Testis (tissue), 5 donors: ENCODE measurements at places on chromosomes 12 and 14.
A peak's percentile ranks its signal among the peaks of the same experiment; 100 is the strongest.

- H3K36me3 ChIP-seq, result no peaks in the 10 kb centered on the region
- no peak for DNase-seq
- H3K4me3 ChIP-seq, result no peak overlapping the region
- no peaks in the 10 kb centered on the region for H3K27me3 ChIP-seq
- peaks cover 10% of the 10 kb centered on the region for H3K4me1 ChIP-seq
These were observed 270.6 kb downstream of the PAWR start for GRCh38 chr12:79420146-79420618.

GRCh38 chr12:128844031-128844635, 9.1 kb upstream of the GLT1D1 start:
- DNase-seq, result no peak
- H3K27ac ChIP-seq, result no peak overlapping the region
- no peaks in the 10 kb centered on the region for H3K4me1 ChIP-seq
- no peaks in the 10 kb centered on the region for H3K27me3 ChIP-seq
- H3K36me3 ChIP-seq, result no peaks in the 10 kb centered on the region

DNA sequence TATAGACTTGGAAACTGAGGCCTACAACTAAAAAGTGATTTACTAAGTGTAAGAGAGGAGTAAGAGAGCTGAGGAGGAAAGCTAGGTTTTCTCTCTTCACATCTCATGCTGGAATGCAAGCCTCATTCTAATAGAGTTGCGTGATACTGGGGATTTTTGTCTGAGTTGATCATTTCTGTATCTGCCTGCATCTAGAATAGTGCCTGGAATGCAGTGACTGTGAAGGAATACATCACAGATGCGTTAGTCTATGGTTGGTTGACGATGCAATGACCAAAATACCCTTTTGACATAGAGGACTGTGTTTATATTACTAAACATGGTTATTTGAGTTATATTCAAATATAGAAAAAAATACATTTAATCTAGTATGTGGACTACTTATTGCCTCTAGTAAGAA, 9.2 kb upstream of the TMEM117 start:
- H3K27me3 ChIP-seq, result no peaks in the 10 kb centered on the region
- H3K4me3 ChIP-seq, result no peak overlapping the region
- no peak overlapping the region for H3K27ac ChIP-seq

GRCh38 chr12:51442324-51442723, 17.7 kb downstream of the SLC4A8 start:
- no peaks in the 10 kb centered on the region for H3K27me3 ChIP-seq
- H3K4me1 ChIP-seq, result no peaks in the 10 kb centered on the region
- H3K4me3 ChIP-seq, result no peak overlapping the region
- DNase-seq, result no peak

DNA sequence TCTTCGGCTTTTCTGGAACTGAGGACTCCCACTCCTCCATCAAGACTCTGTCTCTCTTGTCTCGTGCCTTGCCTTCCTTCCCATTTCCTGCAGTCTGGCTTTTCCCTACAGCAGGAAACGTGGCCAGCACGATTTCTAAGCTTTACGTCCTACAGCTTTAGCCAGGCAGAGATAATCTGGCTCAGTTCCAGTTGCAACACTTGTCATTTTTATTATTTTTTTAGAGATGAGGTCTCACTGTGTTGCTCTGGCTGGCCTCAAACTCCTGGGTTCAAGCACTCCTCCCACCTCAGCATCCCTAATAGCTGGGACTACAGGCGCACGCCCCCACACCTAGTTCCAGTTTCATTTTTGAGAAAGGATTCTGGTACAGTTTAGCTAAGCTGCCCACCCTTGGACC, 19.9 kb downstream of the CALM1 start:
- H3K4me3 ChIP-seq, result no peak overlapping the region
- H3K4me1 ChIP-seq, result no peaks in the 10 kb centered on the region
- DNase-seq, result no peak
- H3K36me3 ChIP-seq, result no peaks in the 10 kb centered on the region

GRCh38 chr12:68042212-68042699, 53.0 kb downstream of the IFNG-AS1 start:
- no peaks in the 10 kb centered on the region for H3K36me3 ChIP-seq
- H3K4me3 ChIP-seq, result no peak overlapping the region
- no peak overlapping the region for H3K27ac ChIP-seq
- DNase-seq, result no peak

GRCh38 chr12:66573605-66574004, 105.3 kb downstream of the GRIP1 start:
- H3K27ac ChIP-seq, result no peak overlapping the region
- DNase-seq, result no peak
- H3K4me3 ChIP-seq, result no peak overlapping the region
- H3K4me1 ChIP-seq, result no peaks in the 10 kb centered on the region
- no peaks in the 10 kb centered on the region for H3K36me3 ChIP-seq

DNA sequence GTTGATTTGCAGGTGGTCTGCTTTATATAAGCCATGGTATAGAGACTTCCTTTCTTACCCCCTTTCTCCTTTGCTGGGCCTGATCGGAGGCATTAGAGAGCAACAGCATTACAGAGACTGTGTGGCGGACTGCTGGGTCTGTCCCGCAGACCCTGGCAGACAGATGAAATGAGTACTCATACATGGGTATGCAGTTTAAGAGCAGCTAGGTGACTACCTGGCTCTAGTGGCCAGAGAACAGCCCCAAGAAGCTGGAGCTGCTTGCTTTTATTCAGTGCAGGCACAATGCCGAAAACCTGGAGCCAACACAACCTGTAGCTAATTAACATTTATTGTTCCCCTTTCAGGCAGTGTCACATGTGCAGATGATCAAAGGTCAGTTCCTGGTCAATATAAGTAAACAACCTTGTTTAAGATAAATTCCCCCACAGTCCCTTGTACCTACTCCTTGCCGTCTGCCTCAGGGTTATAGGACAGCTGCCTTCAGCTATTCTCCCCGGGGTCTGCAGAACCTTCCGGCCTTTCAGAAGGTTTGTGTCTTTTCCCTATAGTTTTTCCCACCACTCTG, 160.0 kb downstream of the TRHDE start:
- H3K4me1 ChIP-seq, result no peaks in the 10 kb centered on the region
- no peaks in the 10 kb centered on the region for H3K27me3 ChIP-seq
- no peaks in the 10 kb centered on the region for H3K36me3 ChIP-seq
- no peak overlapping the region for H3K4me3 ChIP-seq
- DNase-seq, result no peak

GRCh38 chr12:69901221-69901905, 76.3 kb downstream of the MYRFL start:
- DNase-seq, result no peak
- H3K27me3 ChIP-seq, result no peaks in the 10 kb centered on the region
- H3K27ac ChIP-seq, result no peak overlapping the region
- H3K4me3 ChIP-seq, result no peak overlapping the region

DNA sequence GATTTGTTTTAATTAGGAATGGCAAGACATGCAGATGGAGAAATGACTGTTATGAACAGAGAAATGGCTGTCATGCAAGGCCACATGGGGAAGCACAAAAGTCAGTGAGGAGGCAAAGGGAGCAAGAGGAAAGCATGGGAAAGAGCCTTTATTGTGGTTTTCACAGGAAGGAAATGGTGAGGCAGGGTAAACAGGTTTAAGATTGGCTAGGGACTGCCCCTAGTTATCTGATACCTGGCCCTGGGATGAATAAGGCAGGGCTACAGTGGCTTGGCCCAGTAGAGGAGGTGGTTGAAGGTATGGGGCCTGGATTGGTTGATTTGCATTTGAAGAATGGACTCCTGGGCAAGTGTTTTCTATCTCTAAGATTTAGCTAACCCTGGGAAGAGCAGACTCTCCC, 168.7 kb upstream of the CNOT2 start:
- no peak overlapping the region for H3K4me3 ChIP-seq
- no peaks in the 10 kb centered on the region for H3K36me3 ChIP-seq
- H3K4me1 ChIP-seq, result no peaks in the 10 kb centered on the region
- H3K27me3 ChIP-seq, result no peaks in the 10 kb centered on the region
- DNase-seq, result no peak

- no peak for DNase-seq
- no peak overlapping the region for H3K27ac ChIP-seq
- H3K4me1 ChIP-seq, result no peaks in the 10 kb centered on the region
- no peak overlapping the region for H3K4me3 ChIP-seq
- no peaks in the 10 kb centered on the region for H3K27me3 ChIP-seq
- H3K36me3 ChIP-seq, result no peaks in the 10 kb centered on the region
These were observed 209.2 kb downstream of the ALX1 start for GRCh38 chr12:85489194-85489593.

DNA sequence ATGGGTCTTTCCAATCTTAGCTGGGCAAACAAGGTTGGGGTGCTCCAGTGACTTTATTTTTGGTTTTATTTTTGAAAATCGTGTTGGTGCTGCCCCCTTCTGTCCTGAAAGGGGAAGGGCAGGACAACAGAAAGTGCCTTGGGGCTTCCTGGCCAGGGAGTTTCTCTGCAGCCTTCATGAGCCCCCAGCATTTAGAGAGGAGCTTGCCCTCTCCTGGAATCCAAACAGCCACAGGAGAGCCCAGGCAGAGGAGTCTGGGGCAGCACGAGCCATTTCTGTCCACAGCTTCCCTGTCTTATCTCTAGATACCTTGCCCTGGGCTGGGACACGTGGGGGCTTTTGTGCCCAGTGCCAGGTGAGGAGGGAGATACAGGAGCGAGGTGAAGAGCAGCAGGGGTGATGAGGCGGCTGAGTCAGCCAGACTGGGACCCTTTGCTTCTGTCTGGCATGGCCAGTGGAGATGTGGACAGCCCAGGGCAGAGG, 4.4 kb upstream of the C1RL start:
- no peaks in the 10 kb centered on the region for H3K36me3 ChIP-seq
- H3K27ac ChIP-seq, result peak overlapping the region; percentile 55
- H3K27me3 ChIP-seq, result no peaks in the 10 kb centered on the region
- peaks cover 29% of the 10 kb centered on the region for H3K4me1 ChIP-seq
- H3K4me3 ChIP-seq, result no peak overlapping the region

- H3K27me3 ChIP-seq, result no peaks in the 10 kb centered on the region
- H3K27ac ChIP-seq, result peak overlapping the region; percentile 34
- DNase-seq, result no peak
- no peaks in the 10 kb centered on the region for H3K36me3 ChIP-seq
- H3K4me1 ChIP-seq, result peaks cover 29% of the 10 kb centered on the region
- no peak overlapping the region for H3K4me3 ChIP-seq
These were observed 40.6 kb downstream of the LTBP2 start for GRCh38 chr14:74571441-74571841.

- H3K4me3 ChIP-seq, result no peak overlapping the region
- DNase-seq, result no peak
- H3K4me1 ChIP-seq, result peaks cover 7% of the 10 kb centered on the region
These were observed 12.7 kb downstream of the CPSF6 start for GRCh38 chr12:69252033-69252432.

DNA sequence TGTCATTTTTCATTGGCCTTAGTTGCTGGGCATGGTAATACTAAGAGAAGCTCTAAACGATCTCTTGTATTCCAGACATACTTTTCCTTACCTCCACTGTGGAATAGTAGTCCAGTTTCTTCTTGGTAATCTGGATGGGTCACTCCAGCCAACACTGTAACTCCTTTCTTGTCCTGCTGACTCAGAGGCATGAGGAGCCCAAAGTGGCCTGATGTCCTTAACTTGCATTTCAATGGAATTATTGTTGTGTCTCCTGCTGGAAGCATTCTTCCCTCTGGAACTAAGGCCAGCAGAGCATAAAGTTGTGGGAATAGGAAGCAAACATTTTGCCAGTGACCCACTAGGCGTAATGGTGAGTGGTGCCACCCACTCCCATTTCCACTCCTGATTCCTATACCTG, 33.1 kb downstream of the DAAM1 start:
- DNase-seq, result no peak
- no peak overlapping the region for H3K4me3 ChIP-seq
- no peaks in the 10 kb centered on the region for H3K27me3 ChIP-seq
- H3K4me1 ChIP-seq, result no peaks in the 10 kb centered on the region
- no peak overlapping the region for H3K27ac ChIP-seq
- H3K36me3 ChIP-seq, result no peaks in the 10 kb centered on the region

- no peak for DNase-seq
- no peak overlapping the region for H3K27ac ChIP-seq
- no peaks in the 10 kb centered on the region for H3K36me3 ChIP-seq
- H3K27me3 ChIP-seq, result no peaks in the 10 kb centered on the region
- no peak overlapping the region for H3K4me3 ChIP-seq
These were observed 578.5 kb downstream of the ALG10 start for GRCh38 chr12:34600592-34601462.
